ENCODE measurements at places on chromosomes 3 and 15. TPM values are rescaled to one million over a fixed set of nuclear protein-coding genes. Genes with fewer than 3 reads are reported as not detected.

SLCO2A1 gene
- total RNA-seq = 234 TPM

SAXO2 gene
- total RNA-seq = 1.7 TPM

- H3K27me3 ChIP-seq = no peaks in the 10 kb centered on the region
These were observed 67.0 kb downstream of the MCTP2 start for GRCh38 chr15:94298364-94298763.

GRCh38 chr3:10192953-10193691 lies 28.4 kb downstream of the IRAK2 start:
- no peaks in the 10 kb centered on the region for H3K27me3 ChIP-seq
- no peaks in the 10 kb centered on the region for H3K36me3 ChIP-seq
- H3K4me3 ChIP-seq = no peak overlapping the region
- H3K27ac ChIP-seq = peak overlapping the region; percentile 84

DNA sequence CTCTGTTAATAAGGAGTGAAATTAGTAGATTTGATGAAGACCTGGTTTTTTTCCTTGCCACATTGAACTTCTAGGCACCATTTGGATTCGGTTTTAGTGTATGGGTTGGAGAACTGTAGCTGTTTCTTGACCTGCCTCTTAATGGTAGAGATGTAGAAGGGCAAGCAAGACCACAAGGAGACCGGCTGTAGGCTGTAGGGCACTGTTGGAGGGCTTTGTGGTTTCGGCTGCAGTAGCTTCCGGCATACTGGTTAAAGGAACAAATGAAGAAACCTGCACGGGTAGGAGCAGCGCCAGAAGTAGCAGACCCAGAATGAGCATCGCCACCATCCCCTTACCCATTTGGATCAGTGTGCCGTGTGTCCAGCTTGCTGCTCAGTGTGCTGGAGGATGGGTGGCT lies 7.9 kb downstream of the PCLAF start:
- no peak overlapping the region for H3K4me3 ChIP-seq
- no peaks in the 10 kb centered on the region for H3K36me3 ChIP-seq
- no peak overlapping the region for H3K27ac ChIP-seq
- no peak for DNase-seq

- DNase-seq = no peak
- H3K27ac ChIP-seq = no peak overlapping the region
- peak overlapping the region; percentile 79 for H3K4me3 ChIP-seq
- peaks cover 39% of the 10 kb centered on the region for H3K4me1 ChIP-seq
- H3K27me3 ChIP-seq = no peaks in the 10 kb centered on the region
- no peaks in the 10 kb centered on the region for H3K36me3 ChIP-seq
These were observed 403.5 kb downstream of the SHQ1 start for GRCh38 chr3:72444656-72445223.

DNA sequence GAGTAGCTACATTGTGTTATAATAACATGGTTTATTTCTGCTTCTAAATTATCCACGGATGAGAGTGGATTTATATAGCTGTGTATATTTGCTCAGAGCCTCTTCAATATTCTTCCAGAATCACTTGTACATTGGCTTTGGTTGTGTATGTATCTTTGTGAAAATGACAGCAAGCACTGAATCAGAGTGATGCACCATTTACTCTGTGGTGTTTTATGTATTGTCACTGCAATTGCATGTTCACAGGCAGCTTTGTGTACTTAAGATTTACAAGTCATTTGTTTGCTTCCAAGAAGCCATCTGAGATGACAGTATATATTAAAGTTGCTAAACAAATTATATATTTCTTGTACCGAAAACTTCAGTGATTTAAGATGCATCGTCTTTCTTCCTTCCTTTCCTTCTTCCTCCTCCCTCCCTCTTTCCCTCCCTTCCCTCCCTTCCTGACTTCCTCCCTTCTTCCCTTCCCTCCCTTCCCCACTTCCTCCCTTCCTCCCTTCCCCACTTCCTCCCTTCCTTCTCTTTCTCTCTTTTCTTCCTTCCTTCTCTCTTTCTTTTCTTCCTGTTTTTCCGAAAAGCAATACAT lies 362.3 kb upstream of the GOLIM4 start:
- H3K4me1 ChIP-seq = no peaks in the 10 kb centered on the region
- H3K36me3 ChIP-seq = no peaks in the 10 kb centered on the region

FGF7 gene
- 21.9 TPM for total RNA-seq
